Lower leg skin (tissue), 4 donors: ENCODE measurements at places on chromosomes 4 and X.

DNA sequence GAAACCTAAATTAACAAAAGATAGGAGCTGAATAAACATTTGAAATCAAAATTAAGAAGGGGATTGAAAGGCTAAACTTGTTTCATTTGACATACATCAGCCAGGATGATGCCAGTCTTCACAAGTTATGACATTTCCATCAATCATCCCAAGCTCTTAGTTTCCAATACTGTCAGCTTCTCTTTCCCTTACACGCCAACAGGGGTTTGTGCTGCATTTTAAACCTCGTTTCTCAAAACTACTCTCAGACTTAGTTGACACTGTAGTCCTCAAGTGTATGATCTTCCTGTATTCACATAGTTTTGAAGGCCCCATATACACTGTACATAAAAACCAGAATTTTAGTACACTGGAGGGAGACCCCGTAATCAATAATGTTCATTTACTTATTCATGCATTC lies 840 bp upstream of the P2RY10 start:
- no peak for DNase-seq

DNA sequence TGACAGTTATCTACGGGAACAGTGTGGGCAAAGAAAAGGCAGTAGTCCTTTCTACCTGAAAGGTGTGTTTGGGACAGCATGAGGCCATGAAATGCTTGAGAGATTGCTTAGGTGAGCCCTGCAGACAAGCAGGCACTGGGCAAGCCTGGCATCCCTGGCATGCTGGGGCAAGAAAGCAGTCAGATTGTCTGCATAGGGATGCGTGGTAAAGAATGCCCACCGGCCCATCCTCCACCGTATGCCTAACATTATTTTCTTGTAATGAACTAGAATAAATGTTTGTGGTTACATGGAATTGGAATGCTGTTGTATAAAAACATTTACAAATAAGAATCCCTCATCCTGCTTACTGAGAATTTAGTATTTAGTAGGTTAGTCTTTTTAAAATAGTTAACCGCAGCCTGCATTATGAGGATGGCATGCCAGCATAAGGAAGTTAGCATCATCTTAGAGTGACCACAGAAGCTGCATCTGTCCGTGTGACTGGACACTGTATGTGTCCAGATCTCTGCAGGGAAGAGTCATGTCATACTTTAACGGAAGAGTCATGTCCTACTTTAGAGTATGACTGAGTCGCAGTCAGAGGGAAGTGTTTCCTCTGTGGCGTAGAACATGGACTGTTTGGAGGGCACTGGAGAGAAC lies 18.9 kb downstream of the ZBTB49 start:
- DNase-seq: peak; percentile 37

GRCh38 chr4:98098764-98099163 lies 44.5 kb downstream of the STPG2 start:
- DNase-seq: no peak

DNA sequence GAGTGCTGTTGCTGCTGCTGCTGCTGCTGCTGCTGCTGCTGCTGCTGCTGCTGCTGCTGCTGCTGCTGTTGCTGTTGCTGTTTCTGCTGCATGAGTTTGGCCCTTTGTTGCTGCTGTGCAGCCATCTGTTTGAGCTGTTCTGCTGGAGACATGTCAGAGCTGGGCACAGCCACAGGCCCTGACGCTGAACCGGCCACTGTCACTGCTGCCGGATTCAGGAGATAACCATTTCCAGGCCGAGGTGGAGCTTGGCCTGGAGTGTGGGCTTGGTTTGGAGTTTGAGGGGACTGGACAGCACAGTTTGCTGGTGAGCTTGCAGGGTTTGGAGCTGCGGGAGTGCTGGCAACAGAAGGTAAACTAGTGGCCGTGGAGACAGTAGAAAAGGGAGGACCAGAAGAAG lies 224.3 kb downstream of the MGST2 start:
- DNase-seq: no peak

- DNase-seq: no peak
Observed at GRCh38 chr4:167222099-167222498, 12.2 kb downstream of the SPOCK3 start.

- no peak for DNase-seq
Observed at GRCh38 chr4:177485528-177485927, 43.3 kb upstream of the AGA start.

DNA sequence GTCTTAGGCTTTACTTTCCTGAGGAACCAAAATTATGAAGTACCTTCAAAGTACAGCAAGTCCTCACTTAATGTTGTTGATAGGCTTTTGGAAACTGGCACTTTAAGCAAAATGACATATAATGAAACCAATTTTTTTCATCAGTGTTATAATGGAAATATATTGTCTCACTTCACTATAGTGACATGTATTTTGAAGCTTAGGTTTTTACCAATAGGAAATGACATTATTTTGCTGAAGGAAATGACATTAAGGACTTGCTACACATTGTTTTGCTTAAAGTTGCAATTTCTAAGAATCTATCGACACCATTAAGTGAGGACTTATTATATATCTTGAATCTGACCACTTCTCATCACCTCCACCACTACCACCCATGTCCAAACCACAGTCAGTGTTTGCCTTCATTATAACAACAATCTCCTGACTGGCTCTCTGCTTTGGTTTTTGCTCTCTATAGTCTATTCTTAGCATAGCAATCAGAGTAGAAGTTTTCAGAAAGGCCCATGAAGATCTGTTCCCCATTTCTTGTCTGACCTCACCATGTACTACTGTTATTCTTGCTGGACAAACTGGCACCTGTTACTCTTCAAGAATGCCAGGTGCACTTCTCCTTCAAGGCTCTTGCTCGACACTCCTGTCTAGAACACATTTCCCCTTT lies 311.2 kb downstream of the BMPR1B start:
- DNase-seq: no peak

- no peak for DNase-seq
Observed at GRCh38 chrX:24902806-24903205, 113.0 kb downstream of the ARX start.

DNA sequence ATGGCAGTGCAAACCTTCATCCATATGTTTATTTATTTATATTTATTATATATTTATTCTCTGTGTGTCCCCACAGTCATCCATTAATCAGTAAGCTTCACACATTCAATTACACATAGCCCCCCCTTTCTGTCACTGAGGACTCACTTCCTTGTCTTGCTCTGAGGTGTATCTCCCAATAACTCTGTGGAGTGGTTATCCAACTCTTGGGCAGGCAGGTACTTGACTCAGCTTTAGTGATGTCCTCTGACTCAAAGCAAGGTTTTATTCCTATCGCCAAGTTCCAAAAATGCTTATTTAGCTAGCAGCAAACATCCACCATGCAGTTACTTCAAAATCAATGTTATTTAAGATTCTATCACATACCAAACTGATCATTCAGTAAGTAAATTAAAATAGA lies 25.2 kb upstream of the NDP start:
- DNase-seq: no peak

GRCh38 chr4:160562661-160563060 lies 1459.8 kb downstream of the RAPGEF2 start:
- no peak for DNase-seq

GRCh38 chr4:83115656-83116285 lies 1.2 kb upstream of the PLAC8 start:
- DNase-seq: no peak
